T-helper 17 cell (primary cell): ENCODE measurements at places on chromosomes 16 and 17.

DNA sequence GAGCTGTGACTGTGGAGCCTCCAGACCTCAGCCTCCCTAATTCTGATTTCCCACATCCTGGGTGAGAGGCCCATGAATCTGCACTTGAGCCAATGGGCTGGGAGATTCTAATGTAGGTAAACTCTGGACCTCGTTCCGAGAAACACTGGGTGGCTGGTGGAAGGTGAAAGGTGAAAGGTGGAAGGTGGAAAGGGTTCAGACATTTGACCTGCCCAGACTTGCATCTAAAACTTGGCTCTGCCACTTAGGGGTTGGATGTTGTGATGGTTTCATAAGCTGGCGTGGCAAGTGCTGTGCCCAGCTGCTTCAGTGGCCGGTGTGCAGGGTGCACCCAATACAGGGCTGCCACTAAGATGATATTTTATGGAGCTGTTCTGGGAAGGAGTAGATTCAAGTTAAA lies 24.8 kb downstream of the SYT17 start:
- no peak for DNase-seq

GRCh38 chr17:2871205-2871604 lies 75.0 kb downstream of the RAP1GAP2 start:
- no peak for DNase-seq

DNA sequence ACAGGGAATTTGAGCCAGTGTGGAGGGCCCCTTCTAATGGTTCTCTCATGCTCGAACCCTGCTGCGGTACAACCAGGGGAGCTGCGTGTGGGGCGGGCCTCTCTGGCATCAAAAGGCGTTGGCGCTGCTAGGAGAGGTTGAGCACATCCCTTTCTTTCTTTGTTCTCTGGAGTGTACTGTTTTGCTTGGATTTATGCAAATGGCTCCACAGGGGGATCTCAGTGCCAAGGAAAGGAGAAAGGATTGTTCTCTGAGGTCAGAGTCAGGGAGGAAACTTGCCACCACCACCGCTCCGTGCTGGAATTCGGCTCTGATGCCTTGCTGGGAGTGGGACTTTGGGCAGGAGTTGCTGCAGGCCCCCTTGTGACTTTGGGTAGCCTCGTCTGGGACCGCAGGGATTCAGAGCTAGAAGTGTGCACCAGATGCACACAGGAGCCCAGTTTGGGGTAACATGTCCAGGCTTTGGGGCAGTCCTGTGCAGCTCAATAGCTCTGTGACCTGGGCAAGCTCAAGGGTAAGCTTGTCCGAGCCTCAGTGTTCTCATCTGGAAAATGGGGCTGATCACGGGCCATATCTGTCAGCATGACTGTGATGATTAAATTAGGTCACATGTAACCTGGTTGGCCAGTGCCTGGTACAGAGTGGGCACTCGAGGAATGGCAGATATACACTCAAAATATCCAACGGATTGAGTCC lies 353.0 kb upstream of the EEF2KMT start:
- no peak for DNase-seq

DNA sequence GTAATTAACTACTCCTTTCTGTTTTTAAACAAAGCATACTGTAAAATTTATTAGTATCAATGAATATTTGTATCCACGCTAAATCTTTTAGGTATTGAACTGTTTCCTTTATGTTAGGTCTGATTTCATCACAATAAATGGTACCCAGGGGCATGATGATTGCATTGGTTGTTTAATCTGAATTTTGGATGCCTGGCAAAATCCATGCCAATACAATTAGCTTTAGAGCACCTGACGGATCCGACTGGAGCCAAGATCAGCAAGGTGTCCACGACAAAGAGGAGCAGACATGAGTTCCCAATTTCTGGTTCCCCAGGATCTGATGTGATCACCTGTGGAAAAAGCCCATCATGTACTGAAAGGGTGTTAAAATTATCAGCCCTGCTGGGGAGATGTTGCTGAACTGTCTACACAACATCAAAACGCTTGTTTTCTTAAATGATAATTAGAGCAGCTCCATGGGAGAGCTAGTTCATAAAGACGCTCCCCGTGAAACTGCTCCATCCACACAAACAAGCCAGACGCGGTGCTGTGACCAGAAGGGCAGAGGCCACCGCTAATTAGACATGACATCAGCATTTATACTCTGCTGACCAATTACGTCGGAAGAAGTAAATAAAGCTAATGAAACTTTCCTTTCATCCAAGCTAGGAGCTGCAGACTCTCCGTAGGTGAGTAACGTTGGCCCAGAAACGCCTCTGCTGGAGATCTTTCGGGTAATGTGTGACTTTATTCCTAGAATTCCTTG lies 151.7 kb downstream of the CPPED1 start:
- no peak for DNase-seq

DNA sequence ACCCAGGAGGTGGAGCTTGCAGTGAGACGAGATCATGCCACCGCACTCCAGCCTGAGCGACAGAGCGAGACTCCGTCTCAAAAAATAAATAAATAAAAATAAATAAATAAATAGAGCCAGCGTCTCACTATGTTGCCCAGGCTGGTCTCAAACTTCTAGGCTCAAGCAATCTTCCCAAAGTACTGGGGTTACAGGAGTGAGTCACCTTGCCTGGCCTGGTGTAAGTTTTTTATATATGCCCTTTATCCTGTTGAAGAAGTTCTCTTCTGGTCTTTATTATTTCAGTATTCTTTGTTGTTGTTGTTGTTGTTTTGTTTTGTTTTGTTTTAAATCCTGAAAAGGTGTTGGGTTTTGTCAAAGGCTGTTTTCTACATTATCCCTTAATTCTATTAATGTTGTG lies 30.1 kb upstream of the ABCC1 start:
- DNase-seq: no peak

DNA sequence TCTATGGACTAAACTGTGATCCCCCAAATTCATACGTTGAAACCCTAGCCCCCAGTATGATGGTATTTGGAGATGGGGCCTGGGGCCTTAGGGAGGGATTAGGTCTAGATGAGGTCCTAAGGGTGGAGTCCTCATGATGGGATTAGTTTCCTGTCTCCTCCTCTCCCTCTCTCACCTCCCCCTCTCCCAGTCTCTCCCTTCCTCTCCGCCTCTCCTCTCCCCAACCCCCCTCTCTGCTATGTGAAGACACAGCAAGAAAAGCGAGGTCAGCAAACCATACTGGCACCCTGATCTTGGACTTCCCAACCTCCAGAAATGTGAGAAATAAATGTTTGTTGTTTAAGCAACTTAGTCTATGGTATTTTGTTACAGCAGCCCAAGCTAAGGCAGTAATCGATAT lies 15.4 kb downstream of the ZNF18 start:
- no peak for DNase-seq

GRCh38 chr17:62902531-62903220 lies 63.4 kb upstream of the TANC2 start:
- no peak for DNase-seq

- DNase-seq: no peak
These were observed 74.4 kb downstream of the NETO2 start for GRCh38 chr16:47069313-47069712.

- no peak for DNase-seq
These were observed 57.0 kb upstream of the TNRC6C start for GRCh38 chr17:77901481-77901880.

- peak; percentile 54 for DNase-seq
These were observed 737 bp downstream of the NUDT16L1 start for GRCh38 chr16:4693956-4694641.

DNA sequence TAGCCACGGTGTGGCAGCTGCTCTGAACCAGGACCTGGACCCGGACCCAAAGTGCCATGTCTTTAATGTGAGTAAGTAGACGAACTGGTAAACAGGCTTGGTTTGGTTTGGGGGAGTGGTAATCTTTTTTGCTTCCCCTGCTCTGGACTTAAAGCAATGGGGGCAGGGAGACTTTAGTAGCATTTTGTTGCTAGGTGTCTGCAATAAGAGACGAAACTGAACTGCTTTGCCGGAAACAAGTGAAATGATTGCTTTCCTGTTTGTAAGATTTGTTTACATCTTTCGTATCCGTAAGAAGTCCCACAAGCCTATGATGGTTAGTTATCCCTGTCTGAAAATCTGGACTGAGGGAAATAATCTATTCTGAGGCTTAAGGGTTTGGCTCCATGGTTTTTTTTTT lies 21.5 kb downstream of the PRCD start:
- no peak for DNase-seq

- no peak for DNase-seq
These were observed 3.9 kb upstream of the TMEM235 start for GRCh38 chr17:78227455-78227916.

- DNase-seq: no peak
These were observed 486 bp downstream of the SYT17 start for GRCh38 chr16:19168371-19169081.

GRCh38 chr16:20844588-20844987 lies 38.3 kb downstream of the REXO5 start:
- no peak for DNase-seq

DNA sequence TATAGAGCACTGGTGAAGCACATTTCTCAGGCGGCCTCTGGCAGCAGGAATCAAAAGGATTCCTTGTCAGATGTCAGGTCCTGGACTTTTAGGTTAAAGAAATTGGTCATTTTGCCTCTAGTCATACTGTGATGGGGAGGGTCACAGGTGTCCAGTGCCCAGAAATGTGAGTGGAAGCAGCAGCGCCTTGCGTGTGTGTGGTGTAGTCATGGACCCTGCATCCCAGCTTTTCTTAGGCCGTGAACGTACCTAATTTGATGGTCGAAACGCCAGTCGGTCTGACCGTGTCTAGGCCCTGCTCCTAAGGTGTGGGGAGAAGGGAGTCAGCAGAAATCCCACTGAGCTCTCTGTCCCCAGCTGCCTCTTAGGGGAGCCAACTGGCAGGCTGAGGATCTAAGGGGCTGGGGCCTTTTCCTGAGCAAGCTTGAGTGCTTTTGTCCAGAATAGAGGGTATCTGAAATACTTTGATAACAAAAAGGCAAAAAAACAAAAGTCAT lies 32.0 kb downstream of the POLR3E start:
- no peak for DNase-seq

DNA sequence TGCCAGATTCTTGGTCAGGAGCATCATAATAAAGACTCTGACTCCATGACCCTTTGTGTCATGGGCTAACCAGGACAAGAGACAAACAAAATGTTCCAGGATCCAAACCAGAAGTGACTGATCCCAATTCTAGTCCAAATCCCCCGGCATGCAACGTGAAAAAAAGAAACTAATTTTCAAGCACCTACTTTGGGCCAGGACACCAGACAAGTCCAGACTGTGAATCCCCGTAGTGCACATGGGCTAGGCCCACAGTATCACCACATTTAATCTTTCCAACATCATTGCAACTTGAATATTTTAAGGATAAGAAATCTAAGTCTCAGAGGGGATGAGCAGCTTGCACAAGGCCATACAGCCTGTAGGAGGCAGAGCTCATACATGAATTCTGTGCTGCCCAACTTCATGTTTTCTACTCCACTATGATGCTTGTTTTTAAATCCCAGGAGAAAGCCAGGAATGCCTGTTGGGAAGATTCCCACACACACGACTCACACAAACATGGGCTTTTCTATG lies 365.7 kb downstream of the NPIPA8 start:
- DNase-seq: no peak

GRCh38 chr17:58327363-58328194 lies 1.0 kb downstream of the TSPOAP1 start:
- no peak for DNase-seq

- DNase-seq: no peak
These were observed 45.9 kb upstream of the HS3ST3A1 start for GRCh38 chr17:13647543-13648021.

- DNase-seq: no peak
These were observed 282.4 kb upstream of the EEF2KMT start for GRCh38 chr16:5379954-5380353.

DNA sequence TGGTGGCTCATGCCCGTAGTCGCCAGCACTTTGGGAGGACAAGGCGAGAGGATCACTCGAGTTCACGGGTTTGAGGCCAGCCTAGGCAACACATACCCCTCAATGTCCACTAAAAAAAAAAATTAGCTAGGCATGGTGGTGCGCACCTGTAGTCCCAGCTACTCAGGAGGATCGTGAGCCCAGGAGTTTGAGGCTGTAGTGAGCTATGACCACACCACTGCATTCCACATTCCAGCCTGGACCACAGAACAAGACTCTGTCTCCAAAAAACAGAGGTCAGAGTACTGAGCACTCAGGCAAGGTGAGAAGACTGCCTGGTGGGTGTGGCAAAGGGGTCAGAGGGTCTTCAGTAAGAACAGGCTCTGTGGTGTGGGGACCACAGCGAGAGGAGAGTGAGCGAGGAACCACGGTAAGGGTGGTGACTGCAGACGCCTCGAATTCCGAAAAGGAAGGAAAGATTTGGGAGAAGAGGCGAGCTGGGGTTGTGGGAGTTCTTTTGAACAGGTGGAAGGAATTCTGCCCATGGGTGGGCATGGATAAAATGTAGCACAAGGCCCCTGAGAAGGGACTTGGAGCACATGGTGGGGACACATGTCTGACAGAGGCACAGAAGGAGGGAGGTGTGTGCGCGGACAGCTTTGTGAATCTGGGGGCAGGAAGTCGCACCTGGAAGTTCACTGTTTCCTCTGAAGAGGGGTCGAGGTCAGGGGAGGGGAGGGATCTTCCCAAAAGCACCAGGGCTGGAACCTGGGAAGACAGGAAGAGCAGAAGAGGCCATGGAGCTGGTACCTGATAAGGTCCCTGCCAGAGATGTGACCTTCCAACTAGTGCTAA lies 134.6 kb downstream of the PARN start:
- DNase-seq: no peak

DNA sequence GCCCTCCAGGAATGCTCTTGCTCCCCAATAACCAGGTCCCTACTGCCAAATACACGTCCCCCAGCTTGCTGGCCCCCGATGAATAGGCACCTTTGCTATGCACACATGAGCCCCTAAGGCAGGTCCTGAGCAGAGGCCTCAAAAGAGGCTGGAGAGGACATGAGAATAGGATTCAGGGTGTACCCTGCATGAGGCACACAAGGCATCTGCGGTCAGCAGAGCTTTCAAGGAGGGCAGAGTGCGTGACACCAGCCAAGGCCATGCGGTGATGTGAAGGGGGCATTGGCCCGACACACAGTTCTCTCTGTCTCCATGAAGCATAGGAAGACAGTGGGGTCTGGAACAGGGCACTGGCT lies 6.9 kb downstream of the SEZ6L2 start:
- no peak for DNase-seq

GRCh38 chr16:71214746-71215381 lies 15.7 kb downstream of the HYDIN start:
- DNase-seq: no peak

GRCh38 chr17:28841901-28842281 lies 699 bp downstream of the FAM222B start:
- no peak for DNase-seq

- DNase-seq: peak; percentile 69
These were observed 7.9 kb upstream of the PAM16 start for GRCh38 chr16:4358831-4359561.

- no peak for DNase-seq
These were observed 28.2 kb downstream of the NEUROD2 start for GRCh38 chr17:39579318-39580081.

GRCh38 chr17:16282522-16282921 lies 65.5 kb downstream of the PIGL start:
- no peak for DNase-seq

GRCh38 chr16:77600555-77600954 lies 121.8 kb upstream of the NUDT7 start:
- no peak for DNase-seq

DNA sequence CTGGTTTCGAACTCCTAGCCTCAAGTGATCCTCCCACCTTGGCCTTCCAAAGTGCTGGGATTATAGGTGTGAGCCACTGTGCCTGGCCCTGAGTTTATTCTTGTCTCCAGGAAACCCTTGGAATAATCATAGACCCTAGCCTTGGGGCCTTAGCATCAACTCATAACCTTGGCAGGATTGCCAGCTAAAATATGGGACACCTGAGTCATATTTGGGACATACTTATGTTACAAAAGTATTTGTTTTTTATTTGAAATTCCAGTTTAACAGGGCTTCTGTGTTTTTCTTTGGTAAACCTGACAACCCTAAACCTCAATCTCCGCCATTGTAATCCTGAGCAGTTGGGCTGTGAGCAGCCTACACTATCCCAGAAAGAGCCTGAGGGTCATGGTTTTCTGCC lies 28.6 kb upstream of the TNS4 start:
- no peak for DNase-seq
